ENCODE measurements at places on chromosomes 3 and 15. TPM values are rescaled to one million over a fixed set of nuclear protein-coding genes. Genes with fewer than 3 reads are reported as not detected.

Gene ANKUB1
- total RNA-seq, result not detected

Gene MUC20
- 1.1 TPM for total RNA-seq

Gene CNTN3
- 0.78 TPM for total RNA-seq

Gene IGSF10
- total RNA-seq, result under 0.01 TPM

Gene HRG
- total RNA-seq, result not detected

Gene CAMP
- total RNA-seq, result not detected

Gene TMA7
- 170 TPM for total RNA-seq

Gene GPR62
- 0.20 TPM for total RNA-seq

Gene GPR171
- total RNA-seq, result not detected

Gene DNASE1L3
- 1.5 TPM for total RNA-seq

Gene GXYLT2
- total RNA-seq, result 32.6 TPM

Gene CCDC14
- total RNA-seq, result 34.6 TPM

Gene CDHR4
- not detected for total RNA-seq

Gene CHRFAM7A
- total RNA-seq, result not detected

Gene LMAN1L
- total RNA-seq, result not detected

Gene SPTBN5
- 0.20 TPM for total RNA-seq

Gene COL6A6
- under 0.01 TPM for total RNA-seq

Gene PRKCD
- total RNA-seq, result 2.2 TPM

Gene CCR3
- total RNA-seq, result not detected

Gene SLC6A20
- not detected for total RNA-seq

Gene BTLA
- not detected for total RNA-seq

Gene LRTM1
- total RNA-seq, result not detected

Gene CACNA1D
- under 0.01 TPM for total RNA-seq

Gene RGMA
- 2.9 TPM for total RNA-seq

Gene ILDR1
- total RNA-seq, result not detected

Gene STRA6
- not detected for total RNA-seq

Gene GOLGA6L10
- 0.20 TPM for total RNA-seq

Gene PAK6
- not detected for total RNA-seq

Gene ATP13A5
- total RNA-seq, result not detected

Gene IMPG2
- 0.20 TPM for total RNA-seq

Gene ZBBX
- not detected for total RNA-seq

Gene TRIM69
- total RNA-seq, result 12.1 TPM

Gene CORO2B
- total RNA-seq, result 27.6 TPM

Gene GOLGA8H
- under 0.01 TPM for total RNA-seq

Gene LSAMP
- total RNA-seq, result under 0.01 TPM

Gene UBA5
- 33.1 TPM for total RNA-seq

Gene KBTBD13
- not detected for total RNA-seq

Gene NSMCE3
- 5.9 TPM for total RNA-seq

All from subcutaneous preadipocyte (primary cell).